Cardiac septum (tissue), 1 donor: ENCODE measurements at places on chromosomes 2 and 18.

- DNase-seq, result no peak
These were observed 1.7 kb upstream of the FN1 start for GRCh38 chr2:215437614-215438013.

- no peak for DNase-seq
These were observed 156.4 kb downstream of the DSEL start for GRCh38 chr18:67359873-67360838.

- DNase-seq, result no peak
These were observed 37.4 kb upstream of the RAPGEF4 start for GRCh38 chr2:172698041-172698863.

GRCh38 chr2:35891528-35891927 is 464.1 kb upstream of the CRIM1 start:
- DNase-seq, result no peak

DNA sequence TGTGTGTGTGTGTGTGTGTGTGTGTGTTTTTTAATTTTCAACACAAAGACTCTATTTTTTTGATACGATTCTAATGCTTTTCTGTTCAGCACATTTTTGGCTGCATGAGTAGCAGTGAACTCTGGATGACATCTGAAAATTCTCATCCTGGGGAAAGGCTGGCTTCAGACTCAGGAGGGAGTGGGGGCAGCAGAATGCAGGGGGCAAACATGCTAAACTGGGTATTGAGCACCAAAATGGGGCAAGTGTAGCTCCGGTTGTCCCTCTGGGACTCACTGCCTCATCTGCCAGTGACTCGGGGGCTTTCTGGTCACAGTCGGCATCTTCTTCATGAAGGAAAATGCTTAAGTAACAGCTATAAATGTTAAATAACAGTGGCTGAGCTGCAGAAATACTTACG is 116.8 kb upstream of the PID1 start:
- no peak for DNase-seq

DNA sequence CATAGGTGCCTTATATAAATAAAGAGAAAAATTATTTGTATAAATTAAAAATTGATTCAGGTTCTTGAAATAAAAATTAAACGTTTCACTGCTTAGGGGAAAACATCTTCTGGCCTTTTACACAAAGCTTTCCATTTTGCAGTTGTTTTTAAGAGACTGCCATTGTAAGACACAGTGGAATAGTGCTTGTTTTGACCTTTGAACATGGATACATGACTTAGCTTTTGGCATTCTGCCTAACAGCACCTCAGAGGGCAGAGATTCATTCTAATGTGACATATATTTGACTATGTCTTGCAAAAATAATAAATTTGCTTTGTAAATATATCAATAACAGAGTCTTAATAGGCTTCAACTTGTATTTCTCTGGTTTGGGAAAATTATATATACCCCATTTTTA is 142.1 kb downstream of the SLC4A10 start:
- no peak for DNase-seq

DNA sequence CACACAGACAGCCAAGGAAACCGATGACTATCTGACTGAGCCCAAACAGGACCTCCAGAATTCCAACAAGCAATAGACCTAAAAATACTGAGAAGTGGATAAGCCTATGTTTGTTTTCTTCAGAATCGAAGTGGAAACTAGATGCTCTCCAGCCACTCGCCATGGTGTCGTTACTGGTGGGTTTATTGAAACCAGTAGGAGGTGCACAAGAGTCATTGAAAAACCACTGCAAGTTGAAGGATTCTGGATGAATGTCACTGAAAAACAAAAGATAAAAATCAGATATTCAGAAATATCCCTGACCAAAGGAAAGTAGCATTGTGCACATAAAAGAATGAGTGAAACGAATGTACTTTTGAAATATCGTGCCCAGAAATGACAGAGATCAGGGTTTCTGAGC is 15.3 kb downstream of the TM4SF20 start:
- no peak for DNase-seq

DNA sequence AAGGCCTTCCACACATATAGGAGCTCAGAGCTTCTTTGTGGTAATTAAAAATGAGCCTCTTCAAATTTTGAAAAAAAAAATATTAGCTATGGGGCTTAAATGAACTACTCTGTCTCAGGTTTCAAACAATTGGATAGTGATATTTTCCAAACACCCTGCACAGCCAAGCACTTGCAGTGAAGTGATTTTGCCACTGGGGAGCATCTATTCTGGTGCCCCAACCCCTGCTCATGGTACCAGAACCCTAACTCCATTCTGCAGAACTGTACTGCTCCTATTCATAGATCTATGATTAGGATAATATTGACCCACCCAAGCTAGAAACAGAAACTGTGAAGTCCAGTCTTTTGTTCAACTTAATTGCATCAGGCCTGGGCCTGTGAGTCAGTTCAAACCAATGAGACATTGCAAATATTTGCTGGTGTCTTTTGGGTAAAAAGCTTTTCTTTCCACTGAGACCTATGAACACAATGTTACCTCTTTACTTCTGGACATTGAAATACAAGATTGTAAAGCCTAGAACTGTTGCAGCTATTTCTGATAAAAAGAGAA is 324.0 kb downstream of the GALNT13 start:
- no peak for DNase-seq

GRCh38 chr2:170140561-170140960 is 37.4 kb upstream of the MYO3B start:
- no peak for DNase-seq

DNA sequence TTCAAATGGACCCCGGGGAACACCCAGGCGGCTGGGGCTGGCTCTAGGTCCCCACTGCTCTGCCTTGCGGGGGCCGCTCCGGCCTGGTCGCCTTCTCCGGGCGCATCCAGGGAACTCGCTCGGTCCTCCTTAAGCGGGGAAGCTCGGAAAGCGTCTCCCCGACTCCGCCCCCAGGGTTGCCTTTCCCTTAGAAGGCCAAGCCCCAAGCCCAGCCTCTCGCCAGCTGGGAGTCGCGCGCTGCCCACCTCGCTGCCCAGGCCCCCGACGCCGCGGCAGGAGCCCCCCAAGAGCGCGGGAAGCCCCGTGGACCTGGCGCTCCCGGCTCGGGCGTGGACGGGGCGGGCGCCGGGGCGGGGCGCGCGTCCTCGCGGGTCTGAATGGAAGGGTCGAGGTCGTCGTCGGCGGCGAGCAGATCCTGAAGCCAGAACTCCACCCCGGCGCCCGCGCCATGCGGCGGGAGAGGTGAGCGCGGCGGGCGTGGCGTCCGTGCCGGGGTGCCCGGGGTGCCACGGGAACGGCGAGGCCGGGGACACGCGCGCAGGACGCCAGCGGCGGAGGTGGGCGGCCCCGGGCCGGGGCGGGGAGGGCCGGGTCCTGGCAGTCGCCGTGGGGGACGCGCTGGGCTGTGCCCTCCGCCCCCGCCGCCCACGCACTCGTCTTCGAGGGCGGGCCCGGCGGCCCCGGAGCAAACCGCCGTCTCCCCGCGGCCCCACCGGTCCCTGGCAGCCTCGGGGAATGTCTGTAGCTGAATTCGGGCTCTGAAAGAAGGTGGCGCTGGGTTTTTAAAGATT is at the start of gene BOK:
TSS of gene BOK (plus strand) at position 214 of the 791 bp plus-strand sequence. CDS start 739 bp downstream, outside the sequence.
- no peak for DNase-seq

- peak; percentile 47 for DNase-seq
These were observed 62.2 kb downstream of the ARMC9 start for GRCh38 chr2:231260442-231261208.

GRCh38 chr2:30695749-30696148 is 111.5 kb downstream of the CAPN13 start:
- peak; percentile 33 for DNase-seq

GRCh38 chr2:39304729-39305128 is 61.0 kb upstream of the CDKL4 start:
- no peak for DNase-seq

- DNase-seq, result no peak
These were observed 23.7 kb upstream of the AP1S3 start for GRCh38 chr2:223860809-223861738.

DNA sequence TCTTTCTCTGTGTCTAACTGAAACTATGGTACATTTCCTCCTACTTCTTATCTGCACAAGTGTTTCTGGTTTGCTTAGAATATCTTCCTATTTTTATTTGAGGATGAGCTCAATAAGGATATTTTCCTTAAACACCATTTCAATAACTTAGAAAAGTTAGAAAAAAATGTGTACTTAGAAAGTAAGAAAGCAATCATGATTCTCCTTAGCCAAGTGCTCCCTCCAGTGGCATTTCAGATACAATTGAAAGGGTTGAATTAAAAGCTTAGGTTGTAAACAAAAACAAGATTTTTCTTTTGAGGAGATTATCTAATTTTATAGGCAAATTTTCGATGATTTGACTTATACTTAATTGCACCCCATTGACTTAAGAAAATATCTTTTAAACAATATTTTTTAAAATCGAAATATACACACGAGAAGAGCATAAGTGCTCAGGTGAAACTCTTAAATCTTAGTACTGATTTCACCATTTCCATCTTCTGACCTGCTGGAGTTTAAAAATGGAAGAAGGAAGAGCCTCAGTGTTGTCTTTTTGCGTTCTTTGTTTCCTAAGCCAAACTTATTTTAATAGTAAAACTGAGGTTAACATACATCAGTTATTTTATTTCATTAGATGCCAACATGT is 26.9 kb downstream of the C18orf63 start:
- DNase-seq, result no peak

GRCh38 chr2:131584940-131585339 is 57.3 kb downstream of the CCDC74A start:
- DNase-seq, result no peak

DNA sequence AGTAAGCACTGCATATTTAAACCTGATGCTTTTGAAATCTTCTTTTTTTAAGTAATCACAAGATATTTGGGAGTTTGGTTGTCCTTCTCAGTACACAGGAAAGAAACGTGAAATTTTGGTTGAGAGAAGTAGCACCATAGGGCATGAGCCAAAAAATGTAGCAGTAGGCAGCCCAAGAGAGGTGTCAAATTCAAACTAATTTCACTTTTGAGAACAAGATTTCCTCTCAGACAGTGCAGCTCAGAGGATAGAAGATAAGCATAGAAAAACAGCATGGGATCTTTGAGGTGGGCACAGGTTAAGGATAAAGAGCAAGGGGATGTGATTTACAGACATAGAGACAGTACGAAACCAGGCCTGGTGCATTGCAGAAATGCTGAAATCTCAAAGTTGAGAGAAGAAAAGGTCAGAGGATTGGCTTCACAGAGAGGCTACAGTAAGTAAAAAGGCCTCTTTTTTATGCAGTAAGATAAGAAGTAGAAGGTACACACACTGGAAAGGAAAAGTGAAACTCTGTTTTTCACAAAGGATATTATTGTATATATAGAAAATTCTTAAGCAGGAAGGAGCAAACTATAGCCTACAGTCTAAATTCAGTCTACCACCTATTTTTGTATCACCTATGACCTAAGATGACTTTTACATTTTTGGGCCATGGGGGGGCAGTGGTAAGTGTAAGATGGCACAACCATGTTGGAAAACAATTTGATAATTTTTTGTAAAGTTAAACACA is 89.8 kb downstream of the PKP4 start:
- no peak for DNase-seq

GRCh38 chr2:143717536-143718168 is 588.4 kb downstream of the ARHGAP15 start:
- DNase-seq, result no peak

- DNase-seq, result no peak
These were observed 2.9 kb downstream of the MXD1 start for GRCh38 chr2:69917852-69918251.

- DNase-seq, result no peak
These were observed 547.9 kb upstream of the ID2 start for GRCh38 chr2:8133913-8134472.

DNA sequence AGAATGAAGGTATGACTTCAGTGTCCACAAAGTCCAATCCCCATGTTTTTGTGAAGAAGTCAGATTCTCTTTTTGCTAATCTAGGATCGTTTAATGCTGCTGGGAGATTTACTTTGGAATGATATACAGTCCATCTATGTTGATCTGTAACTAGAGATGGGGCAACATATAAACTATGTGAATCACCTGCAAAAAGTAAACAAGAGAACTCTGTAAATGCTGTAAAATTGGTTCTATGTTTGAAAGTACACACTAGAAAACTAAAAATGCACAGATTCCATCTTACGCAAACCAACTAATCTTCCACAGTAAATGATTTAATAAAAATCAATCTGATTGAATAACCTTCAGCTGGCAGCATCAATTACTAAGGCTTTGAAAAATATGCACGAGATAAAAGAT is 37.5 kb downstream of the VPS54 start:
- no peak for DNase-seq

DNA sequence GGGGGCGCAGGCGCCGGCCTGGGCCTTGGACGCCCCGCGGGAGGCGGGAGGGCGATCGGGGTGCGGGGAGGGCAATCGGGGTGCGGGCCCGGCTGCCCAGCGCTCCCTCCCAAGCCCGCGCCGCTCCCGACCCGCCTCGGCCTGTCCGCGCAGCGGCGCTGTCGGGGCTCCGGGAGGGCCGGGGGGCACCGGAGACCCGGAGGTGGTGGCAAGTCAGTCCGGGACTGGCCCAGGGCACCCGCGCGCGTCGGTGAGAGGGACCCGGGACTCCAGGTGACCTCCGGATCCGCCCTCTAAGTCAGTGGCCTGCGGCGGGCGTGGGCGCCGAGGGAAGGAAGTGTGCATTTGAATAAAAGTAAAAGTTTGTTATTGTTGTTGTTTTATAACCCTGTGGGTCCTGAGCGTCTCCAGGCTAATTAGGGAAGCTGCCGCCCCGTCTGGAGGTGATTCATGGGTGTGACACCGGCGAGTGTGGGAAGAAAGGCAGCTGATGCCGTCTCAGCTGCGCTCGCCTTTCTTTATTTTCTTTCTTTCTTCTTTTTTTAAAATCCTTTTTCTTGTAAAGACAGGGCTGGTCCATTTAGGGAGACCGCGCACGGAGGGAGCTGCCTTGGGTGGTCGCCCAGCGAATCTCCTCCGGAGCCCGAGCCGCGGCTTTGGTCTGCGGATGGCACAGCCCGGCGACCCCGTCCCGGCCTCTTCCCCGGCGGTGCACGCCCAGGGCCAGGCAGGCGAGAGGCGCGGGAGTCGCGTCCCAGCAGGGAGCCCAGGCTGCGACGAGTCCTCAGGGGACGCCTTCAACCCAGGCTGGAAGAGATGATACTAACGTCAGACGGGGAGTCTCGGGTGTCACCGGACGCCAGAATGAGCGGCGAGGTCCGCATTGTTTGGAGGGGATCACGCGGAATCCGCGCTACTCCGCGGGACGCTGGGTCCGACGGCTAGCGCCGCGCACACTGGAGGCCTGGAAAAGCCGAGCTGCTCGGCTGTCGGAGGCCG is 627 bp upstream of the CRACDL start:
- no peak for DNase-seq

- DNase-seq, result no peak
These were observed 40.6 kb upstream of the ZC3H15 start for GRCh38 chr2:186445506-186445905.

- no peak for DNase-seq
These were observed 8.9 kb downstream of the MAPRE2 start for GRCh38 chr18:35050028-35050546.

GRCh38 chr18:28198620-28199019 is 21.7 kb upstream of the CDH2 start:
- DNase-seq, result no peak

- no peak for DNase-seq
These were observed 52.3 kb upstream of the ZFP36L2 start for GRCh38 chr2:43278564-43279220.

DNA sequence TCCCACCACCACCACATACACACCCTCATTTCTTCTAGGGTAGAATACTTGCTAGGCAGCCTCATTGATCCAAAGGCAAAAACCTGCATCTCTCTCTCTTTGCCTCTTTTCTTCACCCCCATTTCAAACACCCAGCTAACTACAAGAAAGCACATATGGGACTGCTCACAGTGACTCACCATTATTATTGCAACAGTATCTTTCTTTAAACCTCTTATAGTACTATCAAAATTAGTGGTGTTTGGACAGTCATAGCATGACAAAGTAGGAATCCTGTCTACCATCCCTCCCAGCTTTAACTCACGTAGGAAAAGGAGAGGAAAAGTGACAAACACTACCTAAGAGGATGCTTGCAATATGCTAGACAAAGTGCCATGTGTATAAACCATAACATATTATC is 422.5 kb upstream of the CRIM1 start:
- DNase-seq, result no peak
